ENCODE measurements at places on chromosomes 3 and 15.

DNA sequence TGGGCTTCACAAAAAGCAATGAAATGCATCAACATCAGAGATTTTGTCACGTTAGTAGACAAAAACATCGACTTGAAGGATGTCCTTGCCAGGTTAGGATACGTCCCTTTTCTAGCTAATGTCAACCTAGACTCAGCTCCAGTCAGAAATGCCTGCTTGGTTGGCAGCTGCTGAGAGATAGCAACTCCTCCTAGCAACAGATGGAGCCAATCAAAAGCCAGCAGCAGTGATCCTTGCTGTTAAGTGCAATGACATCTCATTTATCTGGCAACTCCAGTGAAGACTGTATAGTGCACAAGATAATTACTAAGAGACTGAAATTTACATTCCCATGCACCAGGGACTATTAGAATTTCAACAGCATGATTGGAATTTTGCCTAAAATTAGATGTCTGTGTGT lies 424.1 kb downstream of the FGF12 start:
- DNase-seq, result no peak

DNA sequence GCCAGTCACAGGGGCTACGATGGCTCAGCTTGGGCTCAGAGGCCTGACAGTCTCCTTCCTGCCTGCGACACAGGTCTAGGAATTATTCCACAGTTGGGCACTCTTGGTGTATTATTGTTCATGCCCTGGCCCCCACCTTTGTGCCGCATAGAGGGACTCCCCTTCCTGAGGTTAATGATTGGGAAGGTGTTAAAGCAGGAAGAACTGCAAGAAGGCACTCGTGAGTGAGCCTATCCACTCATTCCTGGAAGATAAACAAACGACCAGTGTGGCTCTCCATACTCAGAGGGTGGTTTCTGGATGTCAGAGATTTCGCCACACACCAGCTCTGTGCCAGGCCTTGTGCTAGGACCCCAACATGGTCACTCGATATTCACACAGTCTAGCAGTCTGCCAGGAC lies 12.3 kb downstream of the LIPC start:
- no peak for DNase-seq

- DNase-seq, result no peak
Observed at GRCh38 chr3:50656417-50657195, 18.1 kb upstream of the DOCK3 start.

GRCh38 chr3:25973122-25973521 lies 183.2 kb downstream of the OXSM start:
- no peak for DNase-seq

Data from foreskin fibroblast (primary cell).